ENCODE measurements at places on chromosomes 7 and 10. TPM values are rescaled to one million over a fixed set of nuclear protein-coding genes. Genes with fewer than 3 reads are reported as not detected.

Gene ZNF503
- total RNA-seq = not detected

DNA sequence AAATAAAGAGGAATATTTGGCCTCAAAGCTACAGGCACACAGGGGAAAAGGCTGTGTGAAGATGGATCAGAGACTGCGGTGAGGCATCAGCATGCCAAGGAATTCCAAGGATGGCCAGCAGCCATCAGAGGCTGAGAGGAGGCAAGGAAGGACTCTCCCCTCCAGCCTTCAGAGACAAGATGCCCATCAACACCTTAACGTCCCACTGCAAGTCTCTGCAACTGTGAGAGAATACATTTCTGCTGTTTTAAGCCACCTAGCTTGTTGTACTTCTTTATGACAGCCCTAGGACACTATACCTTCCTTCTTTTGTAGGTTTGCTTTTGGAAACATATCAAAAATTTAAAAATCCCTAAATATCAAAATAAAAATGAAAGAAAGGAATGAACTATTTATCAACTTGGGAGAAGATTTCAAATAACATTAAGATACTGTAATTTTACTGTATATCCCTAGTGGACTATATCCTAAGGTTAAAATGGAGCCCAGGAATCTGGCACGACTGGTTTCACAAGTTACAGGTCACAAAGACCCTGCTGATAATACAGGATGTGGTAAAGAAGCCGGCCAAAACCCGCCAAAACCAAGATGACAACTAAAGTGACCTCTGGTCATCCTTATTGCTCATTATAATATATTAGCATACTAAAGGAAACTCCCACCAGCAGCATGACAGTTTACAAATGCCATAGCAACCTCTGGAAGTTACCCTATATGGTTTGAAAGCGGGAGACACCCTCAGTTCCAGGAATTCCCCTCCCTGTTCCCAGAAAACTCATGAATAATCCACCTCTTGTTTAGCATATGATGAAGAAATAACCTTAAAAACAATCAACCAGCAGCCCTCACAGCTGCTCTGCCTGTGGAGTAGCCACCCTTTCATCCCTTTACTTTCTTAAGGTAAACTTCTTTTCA is 185.2 kb downstream of the AVL9 start:
- DNase-seq = no peak

DNA sequence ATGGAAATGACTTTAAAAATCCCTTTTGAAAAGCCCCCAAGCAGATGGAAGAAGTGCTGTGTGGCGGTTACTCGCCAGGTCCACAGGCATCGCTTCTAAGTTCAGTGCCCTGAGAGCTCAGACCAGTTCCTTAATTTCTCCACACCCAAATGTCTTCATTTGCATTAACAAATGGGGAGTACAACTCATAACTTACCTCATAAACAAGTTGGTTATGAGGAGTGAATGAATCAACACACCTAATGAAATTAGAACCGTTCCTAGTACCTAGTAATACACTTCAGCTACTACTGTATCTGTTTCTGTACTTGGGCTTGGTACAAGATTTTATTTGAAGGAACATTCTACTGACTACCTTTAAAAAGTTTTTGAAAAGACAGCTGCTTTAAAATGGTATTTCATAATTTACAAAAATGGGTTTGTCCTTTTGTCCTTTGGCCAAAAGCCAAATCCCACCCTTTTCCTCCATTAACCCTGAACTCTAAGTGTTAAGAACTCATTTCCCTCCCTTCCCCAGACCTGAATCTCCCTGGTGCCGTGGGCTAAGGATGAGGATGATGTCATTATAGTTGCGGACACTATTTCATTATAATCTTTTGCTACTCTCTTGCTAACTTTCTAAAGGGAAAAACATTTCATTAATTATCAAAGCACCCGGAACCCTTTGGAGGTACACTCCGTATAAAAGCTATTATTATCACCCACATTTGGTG is 221.5 kb upstream of the CELF2 start:
- no peak for DNase-seq

- no peak for DNase-seq
Observed at GRCh38 chr7:47941136-47941844, 7.0 kb downstream of the PKD1L1 start.

GRCh38 chr7:30866939-30867338 is 44.7 kb upstream of the AQP1 start:
- DNase-seq = no peak

Gene ARPC1B
- 168 TPM for total RNA-seq

Gene MPP7
- total RNA-seq = 26.4 TPM

Gene VWDE
- total RNA-seq = not detected

DNA sequence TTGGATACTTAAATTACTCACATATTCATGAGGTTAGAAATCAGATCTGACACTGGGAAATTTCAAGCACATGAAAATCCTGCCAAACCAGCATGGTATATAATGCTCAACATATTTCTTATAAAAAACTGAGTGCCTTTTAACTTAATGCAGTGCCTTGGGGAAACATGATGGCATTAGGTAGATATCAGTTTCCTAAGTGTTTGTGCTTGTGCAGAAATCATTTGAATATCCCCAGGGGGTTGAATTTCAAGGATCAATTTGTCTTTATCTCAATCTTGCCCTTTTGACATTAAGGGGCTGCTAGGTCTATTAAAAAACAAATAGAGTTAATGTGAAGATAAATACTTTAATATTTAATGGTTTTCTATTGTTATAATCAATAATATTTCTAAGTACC is 396.3 kb downstream of the SORCS1 start:
- DNase-seq = no peak

DNA sequence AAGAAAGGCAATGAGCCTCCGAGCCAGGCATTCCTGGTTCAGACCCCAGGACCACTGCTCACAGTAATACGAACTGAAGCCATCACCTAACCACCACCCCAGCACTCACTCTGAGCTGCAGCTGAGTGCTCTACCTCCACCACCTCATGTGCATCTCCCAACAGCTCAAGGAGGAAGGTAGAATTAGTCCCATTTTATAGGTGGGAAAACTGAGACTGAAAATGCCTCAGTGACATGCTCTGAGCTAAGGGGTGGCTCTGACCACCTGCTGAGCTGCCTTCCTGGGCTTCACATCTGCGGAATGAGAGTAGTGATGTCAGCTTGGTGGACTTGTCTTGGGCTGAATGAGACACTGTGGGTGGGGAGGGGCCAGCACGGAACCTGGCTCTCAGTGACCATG is 159.7 kb upstream of the UNC5B start:
- DNase-seq = no peak

DNA sequence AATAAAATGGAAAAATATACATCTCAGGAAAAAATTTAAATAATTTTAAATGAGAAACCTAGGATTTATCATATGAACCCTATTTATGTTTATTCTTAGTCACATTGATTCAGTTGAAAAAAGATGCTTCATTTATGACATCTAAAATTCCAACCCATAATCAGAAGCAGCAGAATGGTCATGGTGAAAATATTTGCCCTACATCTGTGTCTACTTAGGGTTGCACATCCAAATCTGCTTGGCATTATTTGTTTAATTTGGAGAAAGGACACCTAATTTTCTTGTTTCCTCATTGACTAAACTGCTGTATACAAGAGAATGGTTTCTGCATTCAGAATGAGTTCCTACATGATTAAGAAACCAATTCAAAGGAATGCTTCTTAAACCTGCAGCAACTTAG is 72.9 kb upstream of the SKAP2 start:
- DNase-seq = no peak

GRCh38 chr7:52876402-52876801 is 159.0 kb upstream of the POM121L12 start:
- no peak for DNase-seq

Gene SNCG
- total RNA-seq = not detected

Gene THNSL1
- 8.3 TPM for total RNA-seq

- no peak for DNase-seq
Observed at GRCh38 chr10:111273635-111274034, 196.8 kb downstream of the ADRA2A start.

Gene HECTD2
- total RNA-seq = 0.78 TPM

DNA sequence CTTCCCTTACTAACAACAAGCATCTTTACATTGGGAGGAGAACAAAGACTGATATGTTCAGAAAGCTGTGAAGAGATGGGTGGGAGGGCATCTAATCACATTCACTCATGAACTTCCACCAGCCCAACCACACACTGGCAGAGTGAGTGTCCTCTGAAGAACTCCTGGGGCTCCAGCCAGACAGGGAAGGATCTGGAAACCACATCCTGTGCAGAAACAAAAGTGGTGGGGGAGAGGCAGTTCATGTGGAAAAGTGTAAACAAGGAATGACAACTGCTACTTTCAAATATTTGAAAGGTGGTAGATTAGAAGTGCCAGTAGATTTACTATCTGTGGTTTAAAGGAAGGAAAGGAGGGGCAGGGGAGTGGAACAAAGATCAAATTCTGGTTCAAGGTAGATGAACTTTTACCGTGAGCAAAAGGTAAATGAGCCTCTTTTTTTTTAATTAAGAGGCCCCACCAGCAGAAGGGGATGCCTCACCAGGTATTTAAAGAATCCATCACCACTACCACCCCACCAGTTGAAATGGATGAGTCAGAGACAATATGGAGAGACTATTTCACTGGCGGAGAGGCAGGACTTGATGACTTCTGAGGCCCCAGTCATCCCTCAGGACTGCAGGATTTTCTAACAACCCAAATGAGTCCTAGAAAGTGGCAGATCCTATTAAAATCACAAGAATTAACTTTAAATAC is 34.5 kb downstream of the GOT1 start:
- DNase-seq = no peak

GRCh38 chr7:70063927-70064326 is 465.7 kb downstream of the AUTS2 start:
- no peak for DNase-seq

Gene AS3MT
- not detected for total RNA-seq

GRCh38 chr10:94963901-94964300 is 25.4 kb downstream of the CYP2C9 start:
- DNase-seq = peak; percentile 25

Gene MAGI2
- 0.17 TPM for total RNA-seq

Gene RBP3
- not detected for total RNA-seq

DNA sequence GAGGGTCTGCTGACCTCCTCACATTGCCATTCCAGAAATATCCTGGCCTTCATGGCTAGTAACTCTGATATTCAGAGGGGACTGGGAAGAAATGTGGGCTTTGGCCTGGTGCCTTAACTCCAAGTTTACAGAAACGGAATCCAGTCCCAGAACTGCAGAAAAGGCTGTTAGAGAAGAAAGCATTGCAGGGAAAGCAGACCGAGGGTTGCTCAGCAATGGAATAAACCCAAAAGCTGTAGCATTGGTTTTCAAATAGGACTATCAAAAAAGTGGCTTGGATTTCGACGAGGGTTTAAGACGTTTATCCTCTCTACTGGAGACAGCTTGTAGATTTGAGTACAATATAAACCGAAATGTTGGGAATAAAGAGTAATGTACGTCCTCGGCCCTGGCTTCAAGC is 425.8 kb upstream of the FOXK1 start:
- no peak for DNase-seq

Gene LEP
- total RNA-seq = not detected

Gene NUTM2D
- total RNA-seq = 2.5 TPM

- DNase-seq = peak; percentile 2
Observed at GRCh38 chr10:29735628-29736365, 101.0 kb upstream of the SVIL start.

Gene ITPRID1
- total RNA-seq = not detected

- DNase-seq = no peak
Observed at GRCh38 chr10:46318799-46319198, 32.0 kb downstream of the ANTXRL start.

DNA sequence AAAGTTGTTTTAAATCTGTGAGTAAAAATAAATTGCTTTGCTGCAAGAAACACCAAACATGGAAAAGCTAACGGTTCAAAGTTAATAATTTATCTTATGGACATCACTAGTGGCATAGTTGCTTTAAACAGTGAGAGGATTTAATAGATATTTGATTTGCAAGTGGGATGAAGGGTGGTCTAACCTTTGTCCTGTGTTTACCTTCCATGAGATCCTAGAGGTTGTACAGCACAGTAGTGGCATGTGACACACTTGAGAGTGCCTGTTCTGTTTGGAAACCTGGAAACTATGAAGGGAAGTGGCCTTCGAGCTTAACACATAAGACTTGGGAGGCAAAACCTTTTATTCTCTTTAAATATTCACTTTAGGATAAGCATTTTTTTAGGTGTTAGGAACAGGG is 16.0 kb downstream of the EGFR start:
- DNase-seq = no peak

- no peak for DNase-seq
Observed at GRCh38 chr10:3791974-3792633, 7.1 kb upstream of the KLF6 start.

Gene GNGT1
- not detected for total RNA-seq

GRCh38 chr7:123792547-123792946 is 43.7 kb upstream of the WASL start:
- no peak for DNase-seq

Gene CPXM2
- not detected for total RNA-seq

Data from OCI-LY7 (cell line).